ENCODE measurements at places on chromosomes 13 and 19.

GRCh38 chr13:67148161-67148571 lies 82.0 kb downstream of the PCDH9 start:
- DNase-seq: no peak

DNA sequence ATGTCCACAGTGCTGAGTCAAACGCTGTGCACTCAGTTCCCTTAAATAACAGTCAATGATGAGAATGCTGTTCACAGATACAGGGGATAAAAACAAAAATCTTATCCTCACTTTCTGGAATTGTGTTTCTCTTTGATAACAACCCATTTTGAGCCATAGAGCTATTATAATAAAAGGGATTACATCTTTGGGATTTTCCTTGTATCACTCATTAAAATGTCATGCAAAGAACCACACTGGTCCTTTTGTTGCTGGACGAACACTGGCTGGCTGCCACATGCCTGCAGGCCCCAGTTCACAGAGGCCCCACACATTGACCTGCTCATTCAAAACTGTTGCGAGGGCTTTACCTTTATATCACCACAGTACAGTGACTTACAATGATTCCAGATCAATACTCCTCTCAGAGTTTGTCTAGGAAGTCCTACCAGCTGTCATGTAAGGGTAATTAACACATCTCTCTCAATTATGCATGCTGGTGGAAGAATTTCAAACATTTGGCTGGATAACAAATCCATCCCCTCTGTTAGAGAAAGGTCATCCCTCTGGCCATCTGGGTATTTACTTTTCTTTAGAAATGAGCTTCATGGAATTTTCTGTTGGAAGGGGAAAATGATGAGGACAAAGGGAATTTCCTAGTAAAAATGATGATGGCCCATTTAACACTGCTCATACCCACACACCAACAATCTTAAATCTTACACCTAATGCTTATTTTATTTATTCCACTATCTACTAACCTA lies 85.9 kb downstream of the MBNL2 start:
- no peak for DNase-seq

- DNase-seq: no peak
These were observed 22.3 kb upstream of the CLDN10 start for GRCh38 chr13:95530178-95530577.

DNA sequence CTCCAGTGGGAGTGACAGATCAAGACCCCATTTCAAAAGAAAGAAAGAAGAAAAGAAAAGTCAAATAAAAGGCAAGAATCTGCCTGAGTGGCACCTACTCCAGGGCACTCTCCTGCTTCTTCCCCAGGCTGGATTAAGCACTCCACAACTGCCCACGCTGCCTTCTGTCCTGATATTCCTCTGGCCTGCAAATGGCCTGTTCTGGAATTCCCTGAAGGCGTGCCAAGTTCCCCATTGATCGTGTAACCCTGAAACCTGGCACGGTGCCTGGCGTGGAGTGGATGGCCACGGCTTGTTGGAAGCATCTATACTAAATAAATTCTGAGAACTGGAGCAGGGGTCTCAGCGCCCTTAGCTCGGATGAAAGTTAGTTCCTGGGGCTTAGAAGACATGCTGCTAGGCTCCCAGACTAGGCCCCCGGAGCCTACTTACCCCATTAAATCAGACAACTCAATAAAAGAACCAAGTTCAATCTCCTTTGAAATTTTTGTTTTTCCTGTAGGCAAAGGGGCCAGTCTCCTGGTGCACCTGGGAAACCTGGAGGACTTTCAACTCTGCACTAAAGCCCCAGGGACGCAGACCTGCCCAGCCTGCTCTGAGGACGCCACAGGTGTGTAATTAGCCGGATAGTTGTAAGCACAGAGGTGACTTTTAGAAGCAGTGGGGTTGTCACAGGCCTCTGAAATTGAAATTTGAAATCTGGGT lies 21.9 kb downstream of the ANKRD27 start:
- DNase-seq: no peak

DNA sequence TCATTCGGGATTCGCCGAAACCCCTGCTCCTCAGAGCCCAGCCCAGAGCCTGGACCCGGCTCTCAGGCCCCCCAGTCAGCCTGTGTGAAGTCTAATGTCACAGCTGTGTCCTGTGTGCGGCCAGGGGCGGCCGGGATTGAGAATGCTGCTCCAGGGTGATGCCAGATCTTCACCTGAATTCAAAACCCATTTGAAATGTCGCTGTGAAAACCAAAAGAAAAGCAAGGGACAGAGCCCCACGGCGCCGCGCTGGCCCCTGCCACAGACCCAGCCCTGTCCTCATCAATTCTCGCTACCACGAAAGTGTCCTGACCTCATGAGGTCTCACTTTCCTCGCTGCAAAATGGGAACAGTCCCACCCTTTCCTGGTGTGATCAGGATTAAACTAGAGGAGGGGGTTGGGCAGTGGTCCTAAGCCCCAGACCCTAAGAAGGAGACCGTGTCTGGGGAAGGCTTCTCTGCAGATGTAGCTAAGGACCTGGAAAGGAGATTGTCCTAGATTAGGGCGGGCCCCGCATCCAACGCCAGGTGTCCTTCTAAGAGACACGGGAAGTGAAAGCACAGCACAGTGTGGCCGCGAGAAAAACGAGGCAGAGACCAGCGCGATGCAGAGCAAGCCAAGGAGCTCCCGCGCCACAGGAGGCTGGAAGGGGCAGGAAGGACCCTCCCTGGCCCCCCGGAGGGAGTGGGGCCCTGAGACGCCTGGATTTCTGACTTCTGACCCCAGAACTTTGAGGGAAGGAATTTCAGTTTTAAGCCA lies 34.0 kb upstream of the SPACA7 start:
- DNase-seq: peak; percentile 6

DNA sequence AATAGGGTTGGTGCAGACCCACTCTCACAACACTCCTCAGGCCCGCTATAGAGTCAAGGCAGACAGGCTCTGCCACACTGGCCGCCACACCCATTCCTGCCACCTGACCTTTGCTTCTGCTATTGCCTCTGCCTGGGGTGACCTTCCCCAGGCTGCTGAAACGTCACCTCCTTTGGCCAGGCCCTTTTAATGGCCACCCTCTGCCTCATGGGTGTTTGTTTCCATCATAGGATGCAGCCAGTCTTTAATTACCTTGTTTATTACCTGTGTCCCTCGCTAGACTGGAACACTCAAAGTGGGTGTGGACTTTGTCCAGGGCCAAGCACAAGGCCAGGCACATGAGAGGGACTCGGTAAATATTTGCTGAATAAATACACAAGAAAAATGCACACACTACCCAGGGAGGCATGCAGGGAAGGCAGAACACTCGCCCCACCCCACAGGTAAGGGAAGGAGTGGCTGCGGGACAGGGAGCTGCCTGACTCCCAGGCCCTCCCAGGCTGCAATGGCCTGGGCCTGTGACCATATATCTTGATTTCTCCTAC lies 3.2 kb downstream of the LSM4 start:
- no peak for DNase-seq

DNA sequence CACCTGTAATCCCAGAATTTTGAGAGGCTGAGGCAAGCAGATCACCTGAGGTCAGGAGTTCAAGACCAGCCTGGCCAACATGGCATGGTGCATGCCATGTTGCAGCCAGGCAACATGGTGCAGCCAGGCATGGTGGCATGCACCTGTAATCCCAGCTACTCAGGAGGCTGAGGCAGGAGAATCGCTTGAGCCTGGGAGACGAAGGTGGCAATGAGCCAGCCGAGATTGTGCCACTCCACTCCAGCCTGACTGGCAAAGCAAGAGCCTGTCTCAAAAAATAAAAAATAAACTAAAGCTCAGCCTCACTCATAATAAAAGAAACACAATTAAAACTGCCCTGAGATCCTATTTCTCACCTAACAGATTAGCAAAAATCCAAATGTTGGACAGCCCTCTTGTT lies 49.7 kb upstream of the MAP3K10 start:
- no peak for DNase-seq

DNA sequence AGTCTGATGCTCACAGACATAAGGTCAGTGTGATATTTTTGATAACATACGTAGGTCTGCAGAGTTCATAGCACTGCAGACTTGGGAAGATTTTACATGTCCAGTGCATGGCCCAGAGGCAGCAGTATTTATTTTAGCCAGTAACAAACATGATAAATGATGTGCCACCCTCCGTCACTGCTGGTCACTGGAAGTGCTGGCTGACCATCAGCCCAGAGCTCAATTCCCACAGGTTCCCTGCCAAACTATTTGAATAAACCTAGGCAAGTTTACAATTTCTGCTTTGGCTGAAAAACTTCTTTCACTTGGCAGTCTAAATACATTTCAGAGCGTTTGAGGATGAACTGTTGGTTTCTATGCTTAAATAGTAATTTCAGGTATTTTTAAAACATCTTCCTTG lies 135.5 kb upstream of the EDNRB start:
- DNase-seq: no peak

- no peak for DNase-seq
These were observed 403.1 kb downstream of the SPRY2 start for GRCh38 chr13:79937771-79938216.

DNA sequence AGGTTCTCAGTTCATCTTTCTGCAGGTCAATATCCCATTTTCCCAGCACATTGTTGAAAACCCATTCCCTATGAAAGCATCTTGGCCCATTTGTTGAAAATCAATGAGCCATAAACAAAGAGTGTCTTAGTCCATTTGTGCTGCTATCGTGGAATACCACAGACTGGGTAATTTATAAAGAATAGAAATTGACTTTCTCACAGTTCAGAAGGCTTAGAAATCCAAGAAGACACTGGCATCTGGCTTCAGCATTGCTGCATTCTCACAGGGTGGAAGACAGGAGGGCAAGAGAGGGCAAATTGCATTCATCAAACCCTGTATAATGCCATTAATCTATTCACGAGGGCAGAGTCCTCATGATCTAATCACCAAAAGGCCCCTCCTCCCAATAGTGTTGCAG lies 34.1 kb downstream of the ZNF823 start:
- DNase-seq: no peak

DNA sequence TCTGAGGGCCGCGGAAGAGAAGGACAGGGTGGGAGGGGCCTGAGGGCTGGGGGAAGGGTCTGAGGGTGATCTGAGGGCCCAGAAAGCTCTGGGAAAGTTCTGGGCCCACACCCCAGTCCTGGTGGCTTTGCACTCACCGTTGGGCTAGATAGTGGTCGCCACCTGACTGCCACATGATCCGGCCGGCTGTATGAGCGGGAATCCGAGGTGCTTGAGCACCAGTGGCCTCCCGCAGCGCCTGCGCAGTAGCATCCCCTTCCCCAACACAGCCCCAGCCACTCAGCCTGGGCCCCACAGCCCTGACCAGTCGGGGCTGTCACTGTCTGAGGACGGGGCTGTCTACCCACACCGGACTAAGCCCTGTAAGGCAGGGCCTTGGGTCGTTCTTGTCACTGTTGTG lies 15.0 kb downstream of the PRODH2 start:
- no peak for DNase-seq

GRCh38 chr13:112583592-112584277 lies 4.2 kb downstream of the TUBGCP3 start:
- DNase-seq: no peak

- no peak for DNase-seq
These were observed 709 bp downstream of the ATP8A2 start for GRCh38 chr13:25372284-25373081.

- DNase-seq: peak; percentile 77
These were observed 2.6 kb downstream of the LENG1 start for GRCh38 chr19:54156953-54157352.

- no peak for DNase-seq
These were observed 7.0 kb upstream of the PLA2G4C start for GRCh38 chr19:48117515-48118130.

DNA sequence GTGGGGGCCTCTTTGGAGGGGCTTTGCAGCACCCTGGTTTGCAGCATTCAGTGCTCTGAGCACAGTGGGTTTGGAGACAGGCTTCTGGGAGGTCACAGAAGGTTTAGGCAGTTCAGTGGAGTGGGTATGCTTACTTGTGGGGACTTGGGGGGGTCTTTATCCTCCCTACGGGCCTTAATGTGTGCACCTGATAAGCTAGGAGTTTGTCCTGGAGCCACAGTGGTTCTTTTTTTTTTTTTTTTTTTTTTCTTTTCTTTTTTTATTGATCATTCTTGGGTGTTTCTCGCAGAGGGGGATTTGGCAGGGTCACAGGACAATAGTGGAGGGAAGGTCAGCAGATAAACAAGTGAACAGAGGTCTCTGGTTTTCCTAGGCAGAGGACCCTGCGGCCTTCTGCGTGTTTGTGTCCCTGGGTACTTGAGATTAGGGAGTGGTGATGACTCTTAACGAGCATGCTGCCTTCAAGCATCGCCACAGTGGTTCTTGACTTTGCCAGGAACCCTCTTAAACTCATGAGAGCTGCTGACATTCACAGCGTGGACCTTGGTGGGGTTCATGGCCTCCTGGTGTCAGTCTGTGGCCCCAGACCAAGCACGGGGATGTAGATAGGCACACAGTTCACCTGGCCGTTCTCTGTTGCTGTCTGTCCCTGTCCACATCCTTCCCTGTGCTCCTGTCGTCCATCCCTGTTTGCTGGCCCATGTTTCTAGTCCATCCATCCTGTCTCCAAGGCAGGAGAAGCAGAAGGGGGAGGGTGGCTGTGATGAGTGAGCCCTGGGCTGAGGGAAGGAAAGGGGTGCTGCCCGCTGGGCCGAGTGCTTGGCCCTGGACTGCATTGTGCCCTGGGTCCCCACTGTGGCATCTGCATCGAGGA lies 2.7 kb downstream of the EGLN2 start:
- DNase-seq: no peak

DNA sequence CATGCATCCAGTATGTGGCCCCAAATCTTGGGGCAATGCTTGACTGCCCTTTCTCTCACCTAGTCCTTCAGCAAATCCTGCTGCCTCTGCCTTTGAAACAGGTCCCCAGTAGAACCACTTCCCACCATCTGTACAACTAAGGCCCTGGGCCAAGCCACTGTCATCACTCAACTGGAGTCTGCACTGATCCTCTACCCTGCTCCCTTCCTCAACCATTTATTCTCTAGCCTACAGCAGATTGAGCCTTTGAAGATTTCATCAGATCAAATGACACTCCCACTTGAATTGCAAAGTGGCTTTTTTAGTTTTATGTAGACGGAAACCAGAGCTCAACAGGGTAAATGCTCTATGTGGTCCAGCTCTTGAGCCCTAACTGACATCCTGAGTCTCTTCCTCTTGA lies 43.5 kb downstream of the ATP8A2 start:
- no peak for DNase-seq

GRCh38 chr19:54469496-54469934 lies 3.6 kb downstream of the CDC42EP5 start:
- no peak for DNase-seq

DNA sequence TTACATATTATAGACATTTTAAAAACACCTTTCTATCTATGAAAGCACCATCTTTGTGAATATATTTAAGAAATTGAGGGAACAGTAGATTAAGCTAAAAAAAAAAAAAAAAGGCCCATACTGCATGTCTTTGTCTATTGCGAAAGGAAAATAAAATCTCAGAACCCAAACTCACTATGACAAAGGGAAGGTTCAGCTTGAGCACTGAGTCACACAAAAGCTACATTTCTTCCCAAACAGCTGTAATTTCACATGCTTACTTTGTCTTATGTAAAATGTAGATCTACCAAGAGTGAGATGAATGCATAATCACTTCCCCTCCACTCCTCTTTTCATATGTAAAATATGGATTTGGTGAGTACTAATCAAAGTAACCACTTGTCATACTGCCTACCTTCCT lies 640.1 kb upstream of the KLF12 start:
- DNase-seq: no peak

Measured in T47D (cell line).